ENCODE measurements at places on chromosomes 13 and 19. TPM values are rescaled to one million over a fixed set of nuclear protein-coding genes. Genes with fewer than 3 reads are reported as not detected.

- no peak for DNase-seq
Observed at GRCh38 chr13:106003651-106004050, 531.8 kb downstream of the EFNB2 start.

ZNF90 gene
- 0.36 TPM for total RNA-seq

ZNF225 gene
- 5.7 TPM for total RNA-seq

SMG9 gene
- 4.8 TPM for total RNA-seq

DNA sequence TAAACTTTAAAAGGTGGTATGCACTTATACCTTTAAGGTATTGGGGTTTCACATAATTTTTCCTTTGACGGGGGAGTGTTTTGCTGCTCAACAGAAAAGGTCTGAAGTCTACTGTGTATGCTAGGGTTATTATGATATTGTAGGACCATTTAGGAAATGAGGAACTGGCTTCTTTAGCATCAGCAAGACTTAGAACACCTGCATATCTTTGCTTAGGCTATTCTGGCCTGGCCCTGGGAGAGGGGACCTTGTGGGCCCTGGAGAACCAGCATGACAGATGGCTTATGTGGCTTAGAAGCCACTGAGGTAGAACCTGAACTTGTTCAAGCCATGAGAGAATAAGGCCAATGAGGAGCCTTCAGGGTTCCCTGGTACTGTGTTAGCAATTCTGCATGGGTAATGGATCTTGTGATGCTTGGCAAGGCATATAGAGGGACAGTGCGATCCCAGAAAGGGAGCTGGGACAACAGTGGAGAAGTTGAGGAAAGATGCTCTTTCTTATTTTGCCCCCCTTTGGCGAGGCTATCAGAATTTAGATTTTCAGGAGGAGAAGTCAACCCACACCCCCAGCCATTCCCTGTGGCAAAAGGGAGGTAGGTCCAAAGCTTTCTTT is 4.3 kb downstream of the RGCC start:
- DNase-seq, result no peak

DNA sequence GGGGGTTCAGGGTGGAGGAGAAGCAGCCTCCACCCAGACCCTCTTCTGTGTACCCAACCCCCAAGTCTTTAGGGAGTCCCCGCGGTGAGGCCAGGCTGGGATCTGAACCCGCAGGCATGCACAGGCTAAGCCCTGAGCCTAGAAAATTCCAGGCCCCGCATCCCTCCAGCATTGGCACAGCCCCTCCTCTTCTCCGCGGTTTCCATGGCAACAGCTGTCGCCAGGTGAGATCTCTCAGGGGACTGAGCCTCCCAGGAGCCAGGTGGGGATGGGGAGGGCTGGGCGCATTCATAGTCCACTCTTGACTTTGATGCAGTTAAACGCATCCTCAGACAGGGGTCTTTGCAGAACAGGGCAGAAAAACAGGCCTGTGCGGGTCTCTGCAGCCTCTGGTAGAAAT is 48.3 kb upstream of the USP29 start:
- DNase-seq, result no peak

DNA sequence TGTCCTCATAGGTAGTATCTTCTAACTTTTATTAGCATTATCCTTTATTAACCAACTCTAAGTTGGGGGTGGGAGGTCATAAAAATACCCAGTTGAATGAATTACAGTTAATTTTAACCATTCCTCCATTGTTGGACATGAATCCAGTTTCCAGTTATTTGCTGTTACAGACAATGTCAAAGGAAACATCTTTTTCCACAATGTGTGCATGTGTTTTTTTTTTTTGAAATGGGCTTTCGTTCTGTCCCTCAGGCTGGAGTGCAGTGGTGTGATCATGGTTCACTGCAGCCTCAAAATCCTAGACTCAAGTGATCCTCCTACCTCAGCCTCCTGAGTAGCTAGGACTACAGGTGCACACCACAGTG is 32.0 kb downstream of the KLF5 start:
- DNase-seq, result no peak

GRCh38 chr13:112810608-112811007 is 120.8 kb downstream of the ATP11A start:
- no peak for DNase-seq

SIGLEC9 gene
- not detected for total RNA-seq

DNA sequence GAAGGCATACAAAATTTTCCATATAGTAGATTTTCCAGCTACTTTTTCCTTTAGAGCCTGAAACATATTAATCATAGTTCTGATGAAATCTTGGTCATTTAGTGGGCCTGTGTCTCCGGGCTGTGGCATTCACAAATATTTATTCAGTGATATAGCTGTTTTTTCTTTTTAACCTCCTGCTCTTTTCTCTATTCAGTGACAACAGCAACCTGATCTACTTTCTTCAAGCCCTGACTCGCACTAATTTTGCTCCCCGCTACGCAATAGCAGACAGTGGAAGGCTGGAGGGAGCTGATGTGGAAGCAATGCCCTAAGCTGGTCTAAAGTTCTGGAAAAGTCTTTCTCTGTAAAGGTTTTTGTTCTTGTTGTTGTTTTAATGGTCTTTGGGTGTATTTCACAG is 289.7 kb downstream of the SLITRK6 start:
- DNase-seq, result peak; percentile 27

DNA sequence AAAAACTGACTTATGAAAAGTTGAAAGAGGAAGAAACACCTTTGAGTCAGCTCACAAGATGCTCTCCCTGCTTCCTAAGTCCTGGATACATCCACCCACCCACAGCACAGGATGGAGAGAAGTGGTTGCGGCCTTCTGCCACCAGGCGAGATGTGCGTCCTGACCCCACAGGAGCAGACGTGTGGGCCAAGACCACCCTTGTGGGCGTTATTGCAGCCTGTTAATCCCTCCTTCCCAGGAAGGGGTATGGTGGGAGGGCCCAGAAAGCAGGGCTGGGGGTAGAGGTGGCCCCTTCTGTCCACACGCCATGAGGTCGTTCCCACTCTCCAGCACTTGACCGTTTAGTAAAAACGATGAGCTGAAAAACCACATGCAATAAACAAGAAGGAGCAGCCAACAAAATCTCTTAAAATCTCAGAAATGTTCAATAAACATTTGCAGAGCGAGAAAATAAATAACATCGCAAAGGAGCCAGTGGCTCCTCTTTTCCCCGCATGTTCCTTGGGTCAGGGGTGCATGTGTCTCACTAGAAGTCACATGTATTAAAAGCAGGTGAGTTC is 2.4 kb upstream of the AKAP8L start:
- peak; percentile 37 for DNase-seq

Measured in IMR-90 (cell line).